ENCODE measurements at places on chromosomes 2 and 18.

DNA sequence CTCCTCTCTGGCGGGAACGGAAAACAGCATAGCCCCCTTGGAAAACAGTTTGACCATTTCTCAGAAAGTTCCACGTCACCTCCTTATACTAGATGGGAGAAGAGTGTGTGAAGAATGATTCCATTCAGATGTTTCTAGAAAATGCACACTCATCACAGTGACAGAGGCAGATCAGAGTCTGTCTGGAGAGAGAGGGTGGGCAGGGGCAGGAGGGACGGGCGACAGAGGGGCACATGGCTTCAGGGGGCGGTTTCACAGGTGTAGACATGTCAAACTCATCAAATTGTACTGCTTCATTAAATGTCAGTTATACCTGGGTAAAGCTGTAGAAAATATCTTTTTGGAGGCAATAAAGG, 88.8 kb upstream of the TAF1B start:
- no peak for DNase-seq

DNA sequence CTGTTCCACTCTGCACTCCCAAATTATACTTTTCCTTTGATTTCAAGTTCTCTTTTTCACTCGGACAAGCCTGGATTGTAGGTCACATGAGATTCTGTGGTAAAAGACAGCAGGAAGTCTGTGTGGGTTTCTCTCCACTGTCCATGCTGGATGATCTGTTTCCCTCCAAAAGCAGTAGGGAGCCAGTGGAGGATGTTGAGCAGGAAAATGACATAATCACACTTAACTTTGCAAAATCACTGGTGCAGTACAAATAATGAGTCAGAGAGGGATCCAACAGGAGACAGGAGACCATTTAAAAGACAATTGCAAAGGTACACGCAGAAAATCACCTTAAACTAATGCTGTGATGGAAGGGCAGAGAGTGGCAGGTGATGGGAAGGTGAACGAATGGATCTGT, 301.3 kb downstream of the ZNF407 start:
- DNase-seq, result no peak

DNA sequence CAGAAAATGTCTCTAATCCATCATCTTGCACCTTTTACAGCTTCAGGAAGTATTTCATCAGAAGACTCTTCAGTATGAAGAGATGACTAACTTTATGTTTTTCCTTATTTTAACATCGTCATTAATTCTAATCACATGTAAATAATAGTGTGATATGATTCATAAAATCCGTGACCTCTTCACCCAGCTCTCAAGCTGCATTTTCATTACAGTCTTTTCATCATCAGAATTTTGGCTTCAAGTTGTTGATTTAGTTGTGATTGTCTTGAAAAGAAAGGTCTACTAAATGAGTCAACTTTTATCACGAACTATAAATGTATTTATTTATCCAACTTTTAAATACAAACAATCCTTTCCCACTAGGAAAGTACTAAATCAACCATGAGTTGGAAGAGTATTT, 410.3 kb downstream of the LRP1B start:
- DNase-seq, result no peak

DNA sequence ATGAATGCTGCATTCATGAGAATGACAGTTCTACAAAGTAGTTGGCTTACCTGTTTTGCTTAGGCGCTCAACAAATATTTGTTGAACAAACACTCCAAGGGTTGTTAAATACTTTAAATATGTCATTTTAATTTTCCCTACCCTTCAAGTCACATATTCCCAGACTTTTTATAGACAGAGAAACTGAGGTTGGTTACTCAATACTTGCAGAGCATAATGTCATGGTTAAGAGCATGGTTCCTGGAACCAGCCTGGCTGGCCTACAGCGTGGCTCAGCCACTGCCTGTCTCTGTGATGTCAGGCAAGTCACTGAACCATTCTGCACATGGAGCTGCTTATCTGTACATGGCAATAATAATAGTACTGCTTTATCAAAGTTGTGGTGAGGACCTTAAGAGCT, 120.0 kb upstream of the STK17B start:
- no peak for DNase-seq

DNA sequence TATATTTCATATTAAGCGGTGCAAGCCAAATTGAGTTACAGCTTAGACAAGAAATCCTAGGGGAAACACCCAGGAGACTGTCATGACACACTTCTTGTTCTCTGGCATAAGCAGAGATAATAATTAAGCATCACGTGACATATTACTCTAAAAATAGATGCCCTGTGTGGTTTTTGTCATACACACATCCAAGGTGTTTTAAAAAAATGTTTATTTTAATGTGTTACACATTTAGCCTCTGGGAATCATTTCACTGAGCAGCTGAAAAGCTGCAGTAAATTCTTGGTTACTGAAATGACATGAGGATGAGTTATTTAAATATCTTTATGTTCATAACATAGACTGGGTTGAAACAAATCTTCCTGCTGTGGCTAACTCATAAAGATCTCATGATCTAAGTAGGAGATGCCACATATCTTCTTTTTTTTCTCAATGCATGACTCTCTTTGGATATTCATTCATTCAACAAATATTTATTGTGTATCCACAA, 38.0 kb upstream of the ERMN start:
- DNase-seq, result no peak

- no peak for DNase-seq
These were observed 79.0 kb upstream of the TAF1B start for GRCh38 chr2:9764153-9764778.

- DNase-seq, result no peak
These were observed 14.8 kb upstream of the NOTO start for GRCh38 chr2:73187549-73187948.

DNA sequence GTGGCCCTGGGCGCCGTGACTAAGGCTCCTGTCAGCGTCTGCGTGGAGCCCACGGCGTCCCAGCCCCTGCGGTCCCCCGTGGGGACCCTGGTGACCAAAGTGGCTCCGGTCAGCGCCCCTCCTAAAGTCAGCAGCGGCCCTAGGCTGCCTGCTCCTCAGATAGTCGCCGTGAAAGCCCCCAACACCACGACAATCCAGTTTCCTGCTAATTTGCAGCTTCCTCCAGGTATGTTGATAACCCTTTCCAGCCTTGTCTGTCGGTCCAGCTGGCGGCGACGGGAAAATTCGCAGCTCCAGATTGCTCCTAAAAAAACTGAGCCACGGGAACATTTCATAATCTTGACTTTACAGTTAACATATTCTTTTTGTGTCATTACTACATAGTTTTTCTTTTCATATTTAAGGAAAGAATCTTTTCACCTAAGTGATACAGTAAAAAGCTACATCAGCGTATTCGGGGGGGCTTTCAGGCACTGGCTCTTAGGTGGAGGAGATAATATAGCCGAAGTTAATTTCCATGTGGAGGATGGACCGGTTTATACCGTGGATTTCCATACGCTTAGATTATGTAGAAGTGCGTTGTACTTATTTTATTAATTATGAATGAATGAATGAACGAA, 916 bp downstream of the TAF4B start:
- DNase-seq, result no peak

GRCh38 chr18:33269223-33269622, 171.3 kb downstream of the CCDC178 start:
- no peak for DNase-seq

Measured in stimulated activated CD8-positive, alpha-beta memory T cell treated with anti-CD3 and anti-CD28 coated beads, Interleukin-15, amount 100 ng/mL, for 48 hours (primary cell).